ENCODE measurements at places on chromosomes 11 and 22.

DNA sequence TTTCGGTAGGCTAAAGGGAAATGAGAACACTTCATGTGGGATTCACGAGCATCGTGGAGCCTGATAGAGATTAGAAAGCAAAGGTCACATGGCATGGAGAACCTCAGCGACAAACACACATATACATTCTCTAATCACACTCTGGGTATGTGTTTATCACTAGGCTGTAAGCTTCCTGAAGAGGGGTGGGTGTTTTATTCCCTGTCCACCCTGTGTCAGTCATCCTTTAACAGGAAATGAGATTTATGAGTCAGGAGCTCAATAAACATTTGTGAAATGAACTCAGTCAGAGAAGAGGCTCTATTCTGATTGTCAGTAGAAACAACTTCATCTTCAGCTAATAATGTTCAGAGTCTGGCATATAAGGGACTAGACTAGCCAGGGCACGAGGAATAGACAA is 71.7 kb upstream of the EIF3M start:
- no peak for DNase-seq

GRCh38 chr11:2539371-2540222 is 94.8 kb downstream of the KCNQ1 start:
- no peak for DNase-seq

DNA sequence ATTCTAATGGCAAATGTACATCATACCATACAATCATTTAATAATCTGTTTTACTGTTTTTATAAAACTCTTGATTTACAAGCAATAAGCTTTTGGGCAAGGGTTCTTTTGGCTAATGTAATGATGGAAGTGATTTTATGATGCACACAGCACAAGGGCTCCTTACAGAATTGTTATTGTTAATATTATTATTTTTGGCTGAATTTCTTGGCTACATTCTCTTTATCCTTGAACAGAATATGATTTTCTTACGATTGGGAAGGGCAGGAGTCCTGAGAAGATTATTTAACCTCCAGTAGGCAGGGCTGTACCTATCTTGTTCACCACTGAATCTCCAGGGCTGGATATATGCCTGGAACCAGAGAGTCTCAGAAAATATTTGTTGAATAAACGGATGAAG is 70.4 kb upstream of the ARHGAP20 start:
- DNase-seq, result no peak

DNA sequence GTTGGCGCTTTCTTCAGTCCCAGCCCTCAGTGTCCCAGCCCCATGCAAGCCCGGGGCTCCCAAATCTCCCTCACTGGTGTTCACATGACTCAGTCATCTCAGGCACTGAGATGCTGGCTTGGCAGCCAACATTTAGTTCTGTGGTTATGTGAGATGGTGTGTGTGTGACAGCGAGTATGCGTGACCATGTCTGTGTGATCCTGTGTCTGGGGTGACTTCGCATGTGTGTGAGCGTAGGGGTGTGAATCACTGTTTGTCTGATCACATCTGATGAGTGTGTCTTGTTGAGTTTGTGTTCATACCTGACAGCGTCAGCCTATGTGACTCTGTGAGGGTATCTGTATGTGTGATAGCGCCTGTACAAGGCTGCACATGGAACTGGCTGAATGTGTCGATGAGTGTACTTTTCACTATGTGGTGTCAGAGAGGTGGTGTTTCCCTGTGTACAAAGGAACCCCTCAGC is 16.2 kb downstream of the CREB3L1 start:
- no peak for DNase-seq

GRCh38 chr22:24209687-24210086 is 28.4 kb downstream of the SUSD2 start:
- no peak for DNase-seq

- DNase-seq, result no peak
Measured at GRCh38 chr11:114914231-114915005, 236.1 kb downstream of the NXPE2 start.

DNA sequence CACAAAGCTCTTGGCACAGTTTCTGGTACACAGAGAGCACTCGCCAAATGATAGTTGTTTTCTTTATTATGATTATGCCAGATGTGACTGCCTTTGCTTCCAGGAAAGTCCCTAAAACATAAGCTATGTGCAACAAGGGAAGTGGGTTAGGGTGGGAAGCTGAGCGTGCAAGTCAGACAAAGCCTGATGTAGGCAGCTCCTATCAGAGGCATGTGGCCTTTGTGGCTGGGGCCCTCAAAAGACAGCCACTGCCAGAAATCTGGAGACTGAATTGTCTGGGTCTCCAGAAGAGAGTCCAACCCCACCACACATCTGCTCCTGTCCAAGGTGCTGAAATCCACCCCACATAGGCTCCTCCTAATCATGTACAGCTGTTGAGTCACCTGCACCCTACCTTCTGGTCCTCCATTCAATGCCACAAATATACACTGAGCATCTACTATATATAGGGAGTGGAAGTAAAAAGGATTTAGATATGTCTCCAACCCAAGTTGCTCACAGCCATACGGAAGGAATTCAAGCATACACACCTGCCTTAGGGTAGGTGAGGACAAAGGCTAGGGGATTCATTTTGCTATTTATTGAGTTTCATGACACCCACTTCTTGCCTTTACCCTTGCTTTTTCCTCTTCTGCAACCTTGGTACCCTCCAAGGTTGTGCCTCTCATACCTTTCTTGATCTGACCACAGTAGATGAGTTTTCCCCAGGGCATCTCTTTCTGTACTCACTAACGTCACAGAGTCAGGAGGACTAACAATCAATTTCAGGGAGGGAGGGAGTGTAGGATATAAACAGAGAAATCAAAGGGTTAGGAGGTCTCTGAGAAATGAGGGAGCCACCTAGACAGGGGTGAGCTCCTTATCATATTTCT is 12.4 kb downstream of the SEC14L3 start:
- DNase-seq, result no peak

DNA sequence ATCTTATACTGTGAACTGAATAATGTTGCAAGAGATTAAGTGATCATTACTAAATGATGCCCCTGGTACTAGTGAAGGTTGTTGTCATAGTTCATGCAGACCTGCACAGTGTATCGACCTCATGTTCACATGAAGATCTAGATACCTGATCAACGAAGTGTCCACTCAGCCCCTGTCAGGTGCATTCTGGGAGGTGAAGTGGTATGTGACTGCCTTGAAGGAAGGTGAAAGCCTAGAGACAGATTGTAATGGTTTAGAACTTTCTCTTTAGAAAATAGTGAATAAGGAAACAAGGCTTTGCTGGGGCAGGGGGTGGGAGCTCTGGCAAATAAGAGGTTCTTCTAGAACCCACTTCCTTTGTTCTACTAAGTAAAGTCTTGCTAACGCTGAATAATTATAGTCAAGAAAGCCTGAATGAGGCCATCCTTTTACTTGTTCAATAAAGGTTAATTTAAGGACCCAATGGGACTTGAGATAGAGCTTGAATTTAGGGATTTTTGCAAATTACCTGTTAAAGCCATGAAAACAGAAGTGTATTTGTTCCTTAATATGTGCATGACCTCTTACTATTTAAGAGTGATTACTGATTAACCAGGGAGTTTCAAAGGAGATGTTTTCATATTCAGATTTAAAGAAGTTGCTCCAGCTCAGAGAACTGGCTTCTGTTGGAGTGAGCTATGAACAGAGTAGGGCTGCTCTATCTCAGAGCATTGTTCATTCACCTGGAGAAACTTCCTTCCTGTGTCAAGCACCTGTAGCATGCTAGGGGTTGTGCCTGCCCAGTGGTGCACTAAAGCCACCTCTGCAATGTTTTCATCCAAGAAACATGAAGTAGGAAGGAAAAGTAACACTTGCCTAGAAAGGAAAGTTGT is 45.3 kb downstream of the C22orf31 start:
- no peak for DNase-seq

- DNase-seq, result no peak
Measured at GRCh38 chr11:78647986-78648875, 73.6 kb upstream of the NARS2 start.

DNA sequence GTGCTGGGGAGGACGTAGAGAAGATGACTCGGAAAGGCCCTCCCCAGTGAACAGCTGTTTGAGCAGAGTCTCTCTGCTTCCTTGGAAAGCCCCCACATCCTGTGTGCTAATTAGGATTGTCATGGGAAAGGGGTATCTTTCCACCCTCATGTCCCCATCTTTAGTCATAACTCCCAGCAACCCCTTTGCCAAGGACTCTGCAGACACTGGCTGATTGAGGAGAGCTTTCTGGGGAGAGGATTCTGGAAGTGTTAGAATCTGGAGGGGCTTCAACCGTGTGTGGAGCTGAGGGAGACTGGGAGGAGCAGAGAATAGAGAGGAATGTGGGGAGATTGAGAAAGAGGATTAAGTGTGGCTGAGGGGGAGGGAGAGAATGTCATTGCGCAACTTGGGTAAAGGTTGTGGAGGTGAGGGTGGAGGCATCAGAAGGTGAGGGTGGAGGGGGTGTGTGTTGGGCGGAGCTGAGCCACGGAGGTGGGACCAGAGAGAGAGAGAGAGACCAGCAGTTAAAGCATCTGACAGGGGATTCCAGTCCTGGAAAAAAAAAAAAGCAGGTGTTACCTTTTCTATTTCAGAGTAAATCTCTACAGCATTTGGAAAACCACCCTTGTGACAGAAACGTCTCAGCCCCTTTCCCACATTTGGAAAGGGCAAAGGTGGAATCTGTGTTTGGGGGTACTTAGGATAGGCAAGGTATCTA is 2.2 kb downstream of the DTX4 start:
- no peak for DNase-seq

- DNase-seq, result no peak
Measured at GRCh38 chr22:48473202-48473601, 1354.5 kb downstream of the BRD1 start.

DNA sequence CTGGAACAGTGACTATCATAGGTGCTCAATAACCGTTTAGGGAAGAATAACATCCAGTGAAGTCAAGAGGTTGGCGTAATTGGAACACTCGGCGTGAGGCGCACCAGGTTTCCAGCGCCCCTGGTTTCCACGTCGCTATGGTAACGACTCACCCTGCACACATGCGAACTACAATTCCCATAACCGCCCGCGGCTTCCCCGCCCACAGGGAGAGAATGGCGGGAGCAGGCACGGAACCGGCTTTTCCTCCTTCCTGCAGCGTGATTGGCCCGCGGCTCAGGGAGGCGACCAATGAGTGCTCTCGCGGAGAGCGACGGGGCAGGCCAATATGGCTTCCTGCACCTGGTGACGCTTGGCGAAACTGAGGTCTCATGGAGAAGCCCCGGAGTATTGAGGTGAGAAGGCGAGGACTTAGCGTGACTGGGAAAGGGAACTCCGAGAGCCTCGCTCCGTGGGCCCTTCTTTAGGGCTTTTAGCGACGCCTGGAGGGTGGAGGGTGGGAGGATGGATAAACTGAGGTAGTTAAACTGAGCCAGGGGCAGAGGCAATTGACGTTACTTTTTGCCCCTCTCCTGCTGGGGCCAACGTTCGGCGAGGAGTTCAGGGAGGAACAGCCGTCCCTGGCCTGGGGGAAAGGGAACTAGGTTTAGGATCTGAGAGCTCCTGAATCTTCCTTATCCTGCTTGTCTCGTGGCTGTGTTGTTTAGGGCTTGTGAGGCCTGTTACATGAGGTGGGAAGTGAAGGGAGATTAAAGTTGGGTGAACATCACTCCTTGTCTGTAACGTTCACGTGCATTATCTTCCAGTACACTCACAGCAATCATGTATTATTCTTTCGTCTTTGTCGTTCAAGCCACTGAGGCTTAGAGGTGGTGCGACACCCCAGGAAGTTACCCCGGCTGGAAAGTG is at the start of gene L3MBTL2:
TSS of gene L3MBTL2 (plus strand) at position 321 of the 909 bp plus-strand sequence. CDS start at position 372, 51 bp downstream.
- DNase-seq, result peak; percentile 98

- no peak for DNase-seq
Measured at GRCh38 chr22:46842606-46843005, 80.2 kb downstream of the TBC1D22A start.

GRCh38 chr11:36492724-36493304 is 17.3 kb downstream of the TRAF6 start:
- DNase-seq, result no peak

GRCh38 chr22:45949258-45949870 is 27.6 kb downstream of the WNT7B start:
- DNase-seq, result no peak

- no peak for DNase-seq
Measured at GRCh38 chr11:122593473-122594420, 61.8 kb upstream of the UBASH3B start.

- no peak for DNase-seq
Measured at GRCh38 chr11:99069856-99070444, 49.2 kb downstream of the CNTN5 start.

- DNase-seq, result no peak
Measured at GRCh38 chr11:72712168-72712751, 38.0 kb upstream of the PDE2A start.

GRCh38 chr11:121459413-121460017 is 6.7 kb upstream of the SORL1-AS1 start:
- no peak for DNase-seq

GRCh38 chr11:126917531-126918204 is 82.9 kb downstream of the KIRREL3 start:
- no peak for DNase-seq

GRCh38 chr22:29867851-29868250 is 15.1 kb upstream of the MTMR3 start:
- DNase-seq, result no peak

DNA sequence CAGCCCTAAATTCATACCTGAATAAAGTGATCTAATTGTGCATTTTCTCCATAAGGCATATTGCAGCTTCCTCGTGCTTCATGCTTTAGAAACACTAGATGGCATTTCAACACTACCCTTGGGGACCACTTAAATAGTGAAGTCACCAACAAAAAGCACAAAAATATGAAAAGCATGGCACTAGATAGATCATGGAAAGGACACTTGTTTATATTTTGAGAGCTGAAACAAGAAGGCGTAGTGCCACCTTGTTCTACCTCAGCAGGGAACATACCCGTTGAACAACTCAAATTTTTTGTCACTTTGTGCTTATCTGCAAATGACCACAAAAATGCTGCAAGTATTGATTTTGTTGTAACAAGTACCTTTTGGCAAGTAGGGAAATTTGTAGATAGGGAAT is 8.6 kb downstream of the TBCEL start:
- no peak for DNase-seq

GRCh38 chr11:45225277-45225676 is 60.9 kb downstream of the SYT13 start:
- DNase-seq, result no peak

GRCh38 chr11:128525411-128526243 is 61.7 kb downstream of the ETS1 start:
- DNase-seq, result no peak

GRCh38 chr11:93529707-93530467 is 13.3 kb downstream of the SMCO4 start:
- DNase-seq, result no peak

DNA sequence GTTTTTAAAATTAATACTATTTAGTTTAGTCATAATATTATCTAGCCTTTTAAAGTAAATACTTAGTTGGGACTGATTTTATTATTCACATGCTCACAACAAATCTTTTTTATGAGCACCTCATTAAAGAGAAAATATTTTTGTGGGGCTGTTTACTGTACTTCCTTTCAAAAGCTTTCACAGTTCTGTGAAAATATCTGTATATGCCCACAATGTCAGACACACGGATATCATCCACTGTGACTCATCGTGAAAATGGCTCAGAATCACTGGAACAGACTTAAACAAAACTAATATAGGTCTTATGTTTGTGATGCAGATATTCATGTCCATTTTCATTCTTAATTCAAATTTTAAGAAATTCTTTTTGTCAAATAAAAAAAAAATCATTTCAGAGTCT is 305.2 kb downstream of the RAB38 start:
- DNase-seq, result no peak

- peak; percentile 47 for DNase-seq
Measured at GRCh38 chr11:125123947-125124617, 12.7 kb upstream of the TMEM218 start.

All from stimulated activated CD4-positive, alpha-beta T cell treated with anti-CD3 and anti-CD28 coated beads, Interleukin-4, amount 100 ng/mL, for 1 hour (primary cell).